CD4-positive, alpha-beta T cell treated with Interferon alpha-2 for 1 hour (primary cell): ENCODE measurements at places on chromosomes 1 and 21.

GRCh38 chr1:81192647-81193642 is 607.8 kb upstream of the ADGRL2 start:
- no peak for DNase-seq

- no peak for DNase-seq
Observed at GRCh38 chr1:196891251-196891650, 3.4 kb downstream of the CFHR4 start.

- no peak for DNase-seq
Observed at GRCh38 chr21:25565272-25566211, 41.7 kb downstream of the MRPL39 start.

GRCh38 chr1:116794804-116795481 is 40.7 kb downstream of the CD2 start:
- no peak for DNase-seq

DNA sequence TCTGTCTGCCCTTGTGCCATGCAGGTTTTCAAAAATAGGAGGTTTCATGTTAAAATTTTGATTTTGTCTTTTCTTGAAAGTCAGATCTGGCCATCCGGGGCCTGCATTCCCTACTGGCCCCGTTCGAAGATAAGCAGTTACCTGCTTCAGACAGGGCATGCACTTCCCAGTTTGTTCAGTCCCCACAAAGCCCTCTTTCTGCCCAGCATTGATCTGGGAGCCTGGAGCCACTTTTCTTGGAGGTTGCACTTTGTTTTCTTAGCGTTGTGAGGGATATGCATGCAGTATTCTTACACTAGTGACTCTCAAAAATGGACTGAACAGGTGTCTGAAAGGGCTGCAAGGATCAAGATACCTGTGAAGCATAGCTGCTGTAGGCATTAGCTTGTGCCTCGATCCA is 11.5 kb downstream of the MOV10 start:
- no peak for DNase-seq

- peak; percentile 68 for DNase-seq
Observed at GRCh38 chr21:46253610-46254124, 25.1 kb upstream of the LSS start.

DNA sequence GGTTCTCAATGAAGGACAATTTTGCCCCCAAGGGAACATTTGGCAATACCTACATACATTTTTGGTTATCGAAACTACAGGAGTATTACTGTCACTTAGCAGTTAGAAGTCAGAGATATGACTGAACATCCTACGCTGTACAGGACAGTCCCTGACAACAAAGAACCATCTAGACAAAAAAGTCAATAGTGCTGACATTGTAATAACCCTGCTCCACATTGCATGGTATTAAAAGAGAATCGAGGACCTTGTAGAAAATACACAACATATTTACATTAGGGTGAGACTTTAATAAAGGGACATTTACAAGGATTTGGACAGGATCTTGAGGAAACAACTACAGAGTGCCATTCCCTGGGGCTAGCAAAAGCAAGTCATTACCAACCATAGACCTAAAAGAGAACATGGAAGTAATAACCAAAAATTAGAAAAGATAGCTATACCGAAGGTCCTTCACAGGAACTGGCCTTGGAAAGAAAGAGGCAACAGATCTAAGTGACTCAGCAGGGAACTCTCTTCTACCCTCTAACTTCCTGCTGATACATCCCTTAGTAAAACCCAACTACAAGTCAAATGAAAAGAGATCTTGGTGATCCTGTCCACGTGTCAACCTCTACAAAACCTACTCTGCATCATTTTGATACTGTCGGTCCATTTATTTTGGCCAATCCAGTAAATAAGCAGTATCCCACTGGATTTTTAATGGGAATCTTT is 40.2 kb downstream of the ANGPTL3 start:
- no peak for DNase-seq

GRCh38 chr1:199931666-199932377 is 95.7 kb upstream of the NR5A2 start:
- DNase-seq = peak; percentile 45

- DNase-seq = no peak
Observed at GRCh38 chr1:100847361-100848082, 47.1 kb downstream of the EXTL2 start.

- DNase-seq = no peak
Observed at GRCh38 chr1:245825128-245825901, 670.5 kb downstream of the KIF26B start.

- no peak for DNase-seq
Observed at GRCh38 chr1:196376630-196377328, 231.5 kb downstream of the KCNT2 start.

DNA sequence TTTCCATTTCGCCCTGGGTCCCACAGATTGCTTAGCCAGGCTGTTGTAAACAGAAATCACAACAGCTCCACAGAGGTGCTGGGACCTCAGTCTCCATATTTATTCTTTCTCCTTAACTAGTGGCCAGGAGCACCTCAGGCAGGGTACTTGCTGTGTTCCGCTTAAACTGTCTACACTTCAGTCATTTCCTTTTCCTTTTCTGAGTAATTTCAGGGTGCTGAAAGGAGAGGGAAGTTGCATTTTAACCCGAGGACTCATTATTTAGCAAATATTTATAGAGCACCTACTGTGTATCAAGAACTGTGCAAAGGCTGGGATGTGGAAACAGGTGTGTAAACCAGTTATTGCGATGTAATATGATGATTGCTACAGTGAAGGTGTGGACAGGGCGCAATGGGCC is 41.9 kb downstream of the ACP6 start:
- no peak for DNase-seq

DNA sequence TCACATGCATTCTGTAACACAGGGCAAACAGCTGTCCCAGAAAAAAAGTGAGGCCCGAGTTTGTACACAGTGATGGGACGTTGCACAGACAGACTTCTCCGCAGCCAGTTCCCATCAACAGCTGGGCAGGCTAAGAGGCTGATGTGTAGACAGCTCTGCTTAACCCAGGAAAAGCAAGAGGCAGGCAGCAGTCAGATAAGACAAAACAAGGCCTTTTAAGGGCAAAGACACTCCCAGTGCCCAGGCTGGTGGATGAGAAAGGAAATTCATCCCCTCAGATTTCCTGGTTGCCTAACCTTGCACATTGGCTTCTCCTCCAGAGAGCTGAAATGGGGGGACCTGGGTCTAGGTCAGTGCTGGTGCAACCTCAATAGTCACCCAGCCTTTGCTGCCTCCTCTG is 17.2 kb upstream of the PHLDA3 start:
- no peak for DNase-seq

GRCh38 chr1:109112056-109112651 is 1.8 kb upstream of the ELAPOR1 start:
- DNase-seq = peak; percentile 44

- no peak for DNase-seq
Observed at GRCh38 chr21:39934895-39935294, 67.7 kb downstream of the PCP4 start.

DNA sequence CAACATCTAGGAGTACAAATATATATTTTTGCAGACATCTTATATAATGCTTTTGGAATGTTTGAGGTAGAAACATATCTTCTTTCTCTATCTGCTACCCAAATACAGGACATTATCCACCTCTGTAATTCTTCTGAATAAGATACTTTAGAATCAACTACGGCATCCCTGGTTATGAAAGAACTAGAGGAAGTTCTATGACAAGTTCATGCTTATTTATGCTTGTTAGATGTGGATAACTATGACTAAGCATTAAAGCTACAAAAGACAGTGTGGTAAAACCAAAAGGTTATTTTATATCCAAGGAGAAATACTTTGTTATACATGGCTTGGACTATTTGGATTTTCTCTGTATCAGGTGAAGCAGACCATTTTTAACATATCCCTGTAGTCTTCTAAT is 894.0 kb downstream of the KCNT2 start:
- no peak for DNase-seq

DNA sequence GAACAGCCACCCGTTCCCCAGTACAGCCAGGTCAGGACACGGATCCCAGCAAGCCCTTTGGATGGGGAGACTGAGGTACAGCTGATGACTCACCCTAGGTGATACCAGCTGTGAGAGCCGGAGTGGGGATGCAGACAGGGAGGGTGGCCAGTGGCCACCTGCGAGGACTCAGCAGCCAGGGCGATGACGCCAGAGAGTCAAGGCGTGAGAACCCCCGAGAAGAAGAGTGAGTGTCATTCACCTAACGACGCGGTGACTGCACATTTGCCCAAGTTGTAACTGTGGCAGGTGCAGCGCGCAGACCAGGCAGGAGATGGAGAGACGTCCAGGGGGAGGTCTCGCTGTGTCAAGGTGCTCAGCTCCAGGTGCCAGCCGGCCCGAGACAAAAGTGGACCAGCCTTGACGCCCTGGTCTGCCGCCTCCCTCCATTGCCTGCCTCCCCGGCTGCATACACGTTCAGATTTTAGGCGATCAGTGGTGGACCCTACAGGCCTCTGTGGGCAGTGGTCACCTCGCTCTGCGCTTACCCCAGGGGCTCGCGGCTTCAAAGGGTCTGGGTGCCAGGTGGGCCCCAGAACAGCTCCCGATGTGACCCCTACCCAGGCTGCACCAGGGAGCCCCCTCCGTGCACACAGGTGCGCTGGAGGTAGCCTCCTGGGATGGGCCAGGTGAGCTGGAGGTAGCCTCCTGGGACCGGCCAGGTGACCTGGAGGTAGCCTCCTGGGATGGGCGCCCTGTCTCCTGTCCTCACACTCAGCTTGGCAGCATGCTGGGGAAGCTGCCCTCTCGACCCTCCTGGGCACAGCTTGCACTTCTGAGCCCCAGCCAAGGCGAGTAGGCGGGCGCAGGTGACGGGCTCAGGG is 11.9 kb downstream of the LRRC3 start:
- DNase-seq = no peak

GRCh38 chr1:67755160-67755559 is 70.2 kb downstream of the GADD45A start:
- DNase-seq = no peak

DNA sequence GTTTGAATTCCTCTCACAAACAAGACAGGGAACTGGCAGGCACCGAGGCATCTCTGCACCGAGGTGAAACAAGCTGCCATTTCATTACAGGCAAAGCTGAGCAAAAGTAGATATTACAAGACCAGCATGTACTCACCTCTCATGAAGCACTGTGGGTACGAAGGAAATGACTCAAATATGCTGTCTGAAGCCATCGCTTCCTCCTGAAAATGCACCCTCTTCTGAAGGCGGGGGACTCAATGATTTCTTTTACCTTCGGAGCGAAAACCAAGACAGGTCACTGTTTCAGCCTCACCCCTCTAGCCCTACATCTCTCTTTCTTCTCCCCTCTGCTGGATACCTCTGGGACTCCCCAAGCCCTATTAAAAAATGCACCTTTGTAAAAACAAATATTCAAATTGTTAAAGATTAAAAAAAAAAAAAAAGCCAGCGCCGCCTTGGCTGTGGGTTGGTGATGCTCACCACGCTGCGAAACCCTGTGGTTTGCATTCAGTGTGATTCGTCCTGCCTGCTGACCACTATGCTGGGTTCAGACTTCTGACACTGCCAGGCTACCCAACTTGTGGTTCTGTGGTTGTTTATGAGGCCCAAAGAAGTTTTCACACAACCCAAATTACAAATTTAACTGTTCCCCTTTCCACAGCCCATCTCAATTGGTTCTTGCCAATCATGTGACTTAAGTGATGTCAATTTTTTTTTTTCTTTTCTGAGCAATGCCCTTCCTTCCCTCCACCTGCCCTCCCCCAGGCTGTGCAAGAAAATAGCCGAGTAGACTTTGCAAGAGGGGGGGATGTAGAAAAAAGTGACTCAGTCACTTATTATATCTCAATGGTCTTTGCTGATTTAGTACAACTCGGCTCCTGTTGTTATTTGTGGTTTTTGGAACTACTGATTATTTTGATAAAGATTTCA is at the start of gene RUNX1:
Gene RUNX1 (minus strand): TSS at position 597 of the 912 bp plus-strand sequence.
- DNase-seq = peak; percentile 91

DNA sequence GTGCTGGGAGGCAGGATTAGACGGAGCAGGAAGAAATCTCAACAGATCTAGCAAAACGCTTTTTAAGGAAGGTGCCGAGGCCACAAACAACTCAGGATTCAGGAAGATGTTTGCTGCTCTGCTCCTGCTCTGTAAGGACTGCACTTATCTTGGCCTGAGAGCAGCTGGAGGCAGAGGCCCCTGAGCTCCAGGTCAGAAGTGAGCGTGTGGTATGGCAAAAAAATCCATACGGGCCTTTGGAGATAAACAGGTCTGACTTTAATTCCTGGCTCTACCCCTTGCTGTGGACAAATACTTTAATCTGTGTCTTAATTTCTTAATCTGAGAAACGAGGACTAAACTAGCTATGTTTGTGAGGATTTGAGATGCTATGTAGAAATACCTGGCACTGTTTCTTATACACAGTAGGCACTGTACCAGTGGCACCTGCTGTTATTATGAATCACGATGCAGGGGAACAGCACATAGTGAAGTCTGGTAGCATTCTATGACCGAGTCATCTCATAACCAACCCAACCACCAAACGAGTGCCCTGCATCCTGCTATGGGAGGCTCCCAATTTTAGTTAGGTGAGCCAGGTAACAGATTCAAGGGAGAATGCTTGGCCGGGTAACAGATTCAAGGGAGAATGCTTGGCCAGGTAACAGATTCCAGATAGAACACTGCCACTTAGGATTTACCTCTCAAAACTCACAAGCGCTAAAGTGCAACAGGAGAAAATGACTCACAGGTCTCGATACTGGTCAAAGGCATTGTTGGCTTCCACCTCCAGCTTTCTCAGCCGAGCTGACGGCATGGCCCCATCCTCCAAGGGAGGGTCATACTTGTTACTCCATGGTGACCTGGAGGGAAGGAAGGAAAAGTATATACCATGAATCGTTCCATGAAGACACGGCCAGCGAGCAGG is 65.9 kb downstream of the SLC66A1 start:
- DNase-seq = no peak

DNA sequence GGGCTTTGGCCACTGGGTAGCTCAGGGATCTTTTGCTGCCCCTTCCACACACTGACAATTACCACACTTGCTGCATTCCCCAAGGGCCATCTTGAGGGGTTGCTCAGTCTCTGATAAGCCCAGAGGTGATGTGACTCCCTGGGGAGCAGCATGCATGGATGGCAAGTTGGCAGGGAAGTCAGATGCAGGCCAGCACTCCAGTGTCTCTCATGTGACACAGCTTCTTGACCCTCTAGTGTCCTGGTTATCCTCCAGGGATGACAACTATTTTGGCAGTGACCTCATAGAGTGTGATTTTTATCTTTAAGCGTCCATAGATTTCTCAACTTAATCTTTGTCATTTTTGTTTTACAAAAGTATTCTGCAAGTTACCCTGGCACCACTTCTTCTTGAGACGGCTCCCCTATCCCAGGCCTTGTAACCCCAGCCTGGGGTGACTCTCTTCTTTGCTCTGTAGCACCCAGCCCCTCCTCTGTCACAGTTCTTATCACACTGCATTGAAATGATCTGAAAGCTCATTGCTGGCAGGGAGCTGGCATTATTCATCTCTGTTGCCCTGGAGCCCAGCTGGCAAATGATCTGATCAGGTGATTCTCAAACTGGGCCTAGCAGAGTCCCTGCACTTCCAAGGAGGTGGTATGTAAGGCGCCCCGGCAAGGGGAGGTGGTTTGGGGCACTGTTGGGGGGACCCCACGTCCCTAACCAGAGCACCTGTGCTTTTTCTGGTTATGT is 72.6 kb downstream of the TENT5C start:
- DNase-seq = no peak

- DNase-seq = peak; percentile 49
Observed at GRCh38 chr1:89277725-89278124, 5.1 kb upstream of the GBP5 start.
